ENCODE measurements at places on chromosomes 16 and 17. TPM values are rescaled to one million over a fixed set of nuclear protein-coding genes. Genes with fewer than 3 reads are reported as not detected.

The ABCA9 gene
- total RNA-seq = not detected

The POLR2C gene
- 107 TPM for total RNA-seq

The BRCA1 gene
- total RNA-seq = 28.0 TPM

The SCGB1C2 gene
- total RNA-seq = not detected

The KRT23 gene
- total RNA-seq = 0.29 TPM

The LRRC3C gene
- not detected for total RNA-seq

The RPGRIP1L gene
- total RNA-seq = 9.4 TPM

The DNASE1L2 gene
- 1.1 TPM for total RNA-seq

The GINS2 gene
- 28.6 TPM for total RNA-seq

The CLDN6 gene
- 0.40 TPM for total RNA-seq

The GPRC5C gene
- 62.9 TPM for total RNA-seq

The PNMT gene
- total RNA-seq = not detected

The ANKRD40CL gene
- total RNA-seq = not detected

The TNFRSF17 gene
- not detected for total RNA-seq

The IRX3 gene
- 5.8 TPM for total RNA-seq

The SLC47A1 gene
- total RNA-seq = 20.2 TPM

The KRT20 gene
- total RNA-seq = 0.41 TPM

The PDE6G gene
- total RNA-seq = 3.1 TPM

The FAM20A gene
- not detected for total RNA-seq

The SPN gene
- total RNA-seq = 0.02 TPM

The ST6GALNAC1 gene
- 0.05 TPM for total RNA-seq

The SMIM36 gene
- total RNA-seq = not detected

The NACA2 gene
- total RNA-seq = 0.15 TPM

The ZNF213 gene
- total RNA-seq = 11.8 TPM

The MARCHF10 gene
- total RNA-seq = 0.88 TPM

The HOXB8 gene
- 5.8 TPM for total RNA-seq

The PLK1 gene
- total RNA-seq = 164 TPM

The MFAP4 gene
- not detected for total RNA-seq

The CHST5 gene
- 0.16 TPM for total RNA-seq

The GFAP gene
- total RNA-seq = 0.68 TPM

The DPEP3 gene
- total RNA-seq = not detected

The TBX6 gene
- total RNA-seq = 0.24 TPM

The ALOX15 gene
- total RNA-seq = 0.08 TPM

The KRTAP1-1 gene
- not detected for total RNA-seq

The KRTAP4-1 gene
- 0.10 TPM for total RNA-seq

The DPEP2 gene
- not detected for total RNA-seq

The RRN3 gene
- 49.5 TPM for total RNA-seq

The MT4 gene
- not detected for total RNA-seq
